ENCODE measurements at places on chromosomes 6 and 20. TPM values are rescaled to one million over a fixed set of nuclear protein-coding genes. Genes with fewer than 3 reads are reported as not detected.

Gene TENT5A
- total RNA-seq, result 16.4 TPM

Gene SNPH
- 1.5 TPM for total RNA-seq

Gene SALL4
- total RNA-seq, result not detected

Gene C6orf58
- not detected for total RNA-seq

Gene SLC2A10
- total RNA-seq, result 3.9 TPM

Gene NR2E1
- total RNA-seq, result 0.39 TPM

Gene CD83
- 5.3 TPM for total RNA-seq

Gene FRK
- total RNA-seq, result 0.21 TPM

Gene ANKS1A
- total RNA-seq, result 8.8 TPM

Gene DSE
- 58.6 TPM for total RNA-seq

Gene SPAG4
- 0.45 TPM for total RNA-seq

Gene MCM9
- total RNA-seq, result 2.5 TPM

Gene ADGRF1
- 0.17 TPM for total RNA-seq

Gene GTF2H4
- total RNA-seq, result 8.4 TPM

Gene PTK6
- total RNA-seq, result not detected

Gene SLC22A16
- total RNA-seq, result not detected

Gene ANKRD66
- not detected for total RNA-seq

Gene TGM3
- not detected for total RNA-seq

Gene MAK
- 0.10 TPM for total RNA-seq

Gene GATA5
- 0.41 TPM for total RNA-seq

Gene FAM209B
- total RNA-seq, result not detected

Gene NRN1
- 37.3 TPM for total RNA-seq

Gene FAM217A
- total RNA-seq, result not detected

Data from H4 (cell line).